IMR-90 (cell line): ENCODE measurements at places on chromosomes 5 and 9. TPM values are rescaled to one million over a fixed set of nuclear protein-coding genes. Genes with fewer than 3 reads are reported as not detected.

Gene NSD1
- 31.0 and 34.2 TPM in 2 replicates for total RNA-seq

DNA sequence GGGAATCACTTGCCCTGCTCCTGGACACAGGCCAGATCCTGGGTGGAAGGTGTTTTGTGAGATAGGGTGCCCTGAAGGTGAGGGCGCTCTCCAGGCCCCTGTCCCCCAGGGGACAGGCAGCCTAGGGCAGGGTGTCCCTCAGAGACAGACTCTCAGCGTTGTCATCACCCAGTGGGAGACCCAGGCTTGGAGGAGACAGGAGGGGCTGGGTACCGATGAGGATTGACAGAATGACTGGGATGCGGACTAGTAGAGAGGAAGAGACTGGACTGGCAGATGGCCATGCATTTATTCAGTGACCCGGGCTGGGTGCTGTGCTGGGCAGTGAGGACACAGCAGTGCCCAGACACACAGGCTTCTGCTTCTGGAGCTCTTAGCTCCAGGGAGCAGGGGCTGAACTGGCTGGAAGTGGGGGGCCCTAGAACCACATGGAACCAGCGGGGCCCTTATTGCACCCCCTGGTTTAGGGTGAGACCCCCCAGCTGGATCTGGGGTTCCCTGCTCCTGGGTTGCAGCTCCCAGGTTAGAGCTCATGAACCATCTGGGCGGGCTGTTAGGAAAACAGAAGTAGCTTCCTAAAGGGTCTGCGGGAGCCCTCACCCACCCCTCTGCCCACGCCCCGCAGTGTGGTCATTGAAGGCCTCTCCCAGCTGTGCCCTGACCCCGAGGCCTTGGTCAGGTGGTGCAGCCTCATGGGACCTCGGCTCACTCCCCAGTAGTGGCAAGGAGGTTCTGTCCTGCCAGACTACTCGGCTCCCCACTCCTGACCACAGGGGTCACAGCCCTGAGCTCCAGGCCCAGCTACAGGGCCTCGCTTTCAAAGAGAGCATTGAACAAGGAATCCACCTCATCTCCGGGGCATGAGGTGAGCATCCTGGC is 116.7 kb upstream of the LMX1B start:
- DNase-seq, result no peak

Gene GRXCR2
- total RNA-seq, result not detected in 2 replicates

GRCh38 chr5:129094924-129095899 is 663 bp downstream of the ISOC1 start:
- peak; percentile 31 for DNase-seq

- peak; percentile 85 for DNase-seq
Observed at GRCh38 chr5:159510282-159510681, 180.0 kb upstream of the IL12B start.

GRCh38 chr5:171660434-171660833 is 125.2 kb upstream of the SMIM23 start:
- DNase-seq, result no peak
